ENCODE measurements at places on chromosomes 1 and 21. TPM values are rescaled to one million over a fixed set of nuclear protein-coding genes. Genes with fewer than 3 reads are reported as not detected.

The CELA3B gene
- total RNA-seq: 1.9 TPM

The UBL4B gene
- total RNA-seq: not detected

The HES2 gene
- total RNA-seq: not detected

- DNase-seq: no peak
These were observed 12.8 kb downstream of the MED18 start for GRCh38 chr1:28341591-28341990.

DNA sequence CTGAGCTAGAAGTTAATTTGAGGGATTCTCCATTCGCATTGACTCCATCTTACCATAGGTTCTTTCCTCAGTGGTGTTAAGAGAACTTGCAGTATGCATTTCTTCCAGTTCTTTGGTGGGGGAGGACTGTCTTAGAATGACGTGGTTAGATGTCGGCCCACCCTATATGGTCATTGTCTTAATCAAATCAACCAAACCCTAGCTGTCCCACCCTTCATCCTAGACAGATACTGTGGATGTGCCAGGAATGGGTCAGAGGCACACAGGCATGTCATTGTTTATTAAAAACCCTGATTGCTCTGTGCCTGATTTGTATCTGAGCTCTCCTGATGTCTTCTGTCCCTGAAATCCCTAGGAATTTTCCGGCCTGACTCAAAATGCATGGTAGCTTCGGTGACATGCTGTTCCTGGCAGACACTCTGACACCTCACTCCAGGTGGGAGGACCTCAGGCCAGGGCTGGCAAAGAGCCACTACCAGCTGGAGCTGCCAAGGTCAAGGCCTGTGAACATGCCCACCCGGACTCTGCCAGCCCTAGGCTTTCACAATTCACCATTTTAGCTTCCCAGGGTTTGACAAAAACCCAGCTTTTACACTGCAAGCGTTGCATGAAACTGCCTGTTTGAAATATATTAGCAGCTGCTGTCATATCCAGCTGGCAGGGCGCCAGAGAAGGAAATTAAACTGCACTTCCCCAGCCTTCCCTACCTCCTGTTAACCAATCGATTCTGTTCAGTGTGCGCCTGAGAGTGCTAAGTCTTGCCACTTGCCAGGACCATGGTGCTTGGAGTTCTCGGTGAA is 134.0 kb downstream of the FAM78B start:
- DNase-seq: peak; percentile 13

DNA sequence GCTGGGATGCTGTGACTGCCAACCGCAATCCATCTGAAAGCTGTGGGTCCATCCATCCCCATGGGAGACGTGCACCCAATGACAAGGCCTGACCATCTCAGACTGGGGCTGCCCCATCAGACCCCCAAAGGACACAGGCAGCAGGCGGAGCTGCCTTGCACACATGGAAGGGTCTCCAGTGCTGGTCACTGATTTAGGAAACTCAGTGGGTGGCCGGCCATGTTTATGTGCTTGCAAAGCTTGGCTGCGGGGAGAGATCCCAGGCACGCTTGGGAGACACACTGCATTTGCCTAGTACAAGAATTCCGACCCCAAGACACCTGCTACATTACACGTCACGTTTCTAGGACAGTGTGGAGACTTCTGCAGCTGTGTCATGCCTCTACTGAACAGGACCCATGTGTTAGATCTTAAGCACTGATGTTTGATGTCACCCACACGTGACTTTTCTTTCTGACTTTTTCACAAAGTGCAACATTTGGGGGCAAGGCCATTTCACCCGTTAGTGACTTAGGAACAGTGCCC is 181.4 kb downstream of the CLIC6 start:
- no peak for DNase-seq

Measured in heart left ventricle (tissue), 16 donors.